ENCODE measurements at places on chromosomes 5 and 9.

DNA sequence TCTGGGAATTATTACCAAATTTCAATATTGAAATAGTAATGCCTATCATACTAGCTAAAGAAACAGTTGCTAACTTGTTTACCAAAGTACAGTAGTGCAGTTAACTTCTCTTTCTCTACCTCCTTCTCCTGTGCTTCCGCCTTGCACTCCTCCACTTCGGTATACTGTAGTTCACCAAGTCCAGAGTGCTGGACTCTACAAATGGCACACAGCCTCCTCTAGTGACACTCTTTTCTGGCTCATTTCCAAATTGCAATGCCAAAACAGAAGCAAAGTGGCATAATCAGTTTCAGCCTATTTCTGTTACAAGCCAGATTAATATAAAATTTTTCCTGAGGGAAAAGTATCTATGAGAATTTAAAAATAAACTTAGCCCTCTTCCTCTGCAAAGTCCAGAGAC is 86.0 kb upstream of the RASGRF2 start:
- DNase-seq = no peak

GRCh38 chr5:67771791-67772190 is 443.8 kb upstream of the PIK3R1 start:
- DNase-seq = no peak

DNA sequence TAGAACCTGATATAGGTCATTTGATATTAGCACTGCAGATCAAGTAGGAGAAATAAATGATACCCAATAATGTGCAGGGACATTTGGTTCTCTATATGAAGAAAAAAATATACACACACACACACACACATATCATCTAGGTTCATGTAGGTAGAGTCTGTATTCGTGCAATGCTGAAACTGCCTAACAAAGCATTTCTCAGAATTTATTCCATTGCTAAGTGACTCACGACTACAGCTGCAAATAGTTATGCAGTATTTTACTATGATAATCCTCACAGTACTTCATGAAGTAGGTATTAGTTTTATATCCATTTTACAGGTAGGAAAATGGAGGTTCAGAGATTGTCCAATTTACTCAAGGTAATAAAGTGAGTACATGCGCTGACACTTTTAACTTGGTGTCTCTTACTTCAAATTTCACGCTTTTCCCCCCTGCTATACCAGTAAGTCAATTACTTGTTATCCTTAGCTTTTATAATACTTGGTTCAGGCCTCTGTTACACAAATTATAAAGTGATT is 2.4 kb downstream of the GIN1 start:
- no peak for DNase-seq

GRCh38 chr5:128446-128845 is 36.5 kb downstream of the PLEKHG4B start:
- no peak for DNase-seq

DNA sequence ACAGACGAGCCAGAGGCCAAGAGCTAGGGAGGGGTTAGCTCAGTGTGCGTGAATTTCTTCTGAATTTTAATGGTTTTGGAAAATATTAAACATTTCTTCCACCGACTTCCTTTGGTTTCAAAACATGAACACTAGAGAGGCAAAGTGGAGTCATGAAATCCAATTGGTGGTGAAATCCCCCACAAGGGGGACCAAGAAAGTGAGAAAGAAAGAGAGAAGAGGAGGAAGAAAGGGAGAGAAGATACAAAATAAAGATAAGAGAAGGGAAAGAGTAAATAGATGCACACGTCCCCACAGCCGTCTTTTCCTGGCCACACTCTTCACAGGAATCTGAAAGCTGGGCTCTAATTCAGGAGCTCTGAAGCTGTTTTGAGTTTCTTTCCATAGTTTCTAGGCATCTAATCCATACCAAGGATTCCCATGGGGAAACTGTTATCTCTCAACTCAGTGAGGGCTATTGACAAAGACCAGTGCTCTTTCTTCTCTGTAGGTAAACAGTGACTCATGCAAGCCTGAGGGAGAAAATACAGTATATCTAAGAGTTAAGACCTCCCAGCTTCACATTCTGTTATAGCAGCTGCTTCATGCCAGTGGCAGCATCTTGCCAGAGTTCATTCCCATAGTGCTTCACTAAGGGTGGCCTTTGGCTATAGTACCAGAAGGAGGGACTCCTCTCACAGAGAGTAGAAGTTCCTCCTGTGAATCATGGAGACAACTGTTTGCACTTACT is 115.8 kb upstream of the LIFR start:
- DNase-seq = no peak

GRCh38 chr5:168443950-168444700 is 42.1 kb upstream of the RARS1 start:
- DNase-seq = no peak

Data from T-helper 9 cell (primary cell).